H54 (cell line): ENCODE measurements at places on chromosomes 7 and 10.

- no peak for DNase-seq
Observed at GRCh38 chr7:157832006-157832405, 495.2 kb downstream of the DNAJB6 start.

GRCh38 chr7:867001-867405 lies 9.4 kb upstream of the GET4 start:
- peak; percentile 68 for DNase-seq

DNA sequence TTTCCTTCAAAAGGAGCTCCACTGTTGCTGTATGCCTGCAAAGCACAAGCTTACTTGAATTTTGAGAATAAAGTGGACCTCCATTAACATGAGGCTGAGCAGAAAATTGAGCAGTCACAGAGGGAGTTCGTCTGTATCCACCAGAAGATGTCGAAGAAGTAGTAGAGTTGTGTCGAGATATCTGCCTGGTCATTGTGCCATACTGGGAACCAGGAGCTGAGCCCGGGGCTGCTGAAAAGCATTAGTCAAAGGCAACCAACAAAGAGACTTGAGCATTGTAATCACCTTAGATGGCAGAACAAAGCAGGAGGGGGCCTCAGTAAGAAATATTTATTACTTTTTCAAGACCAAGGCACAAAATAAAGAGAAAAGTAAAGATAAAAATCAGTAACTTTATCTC lies 61.5 kb downstream of the PDSS1 start:
- DNase-seq = no peak

DNA sequence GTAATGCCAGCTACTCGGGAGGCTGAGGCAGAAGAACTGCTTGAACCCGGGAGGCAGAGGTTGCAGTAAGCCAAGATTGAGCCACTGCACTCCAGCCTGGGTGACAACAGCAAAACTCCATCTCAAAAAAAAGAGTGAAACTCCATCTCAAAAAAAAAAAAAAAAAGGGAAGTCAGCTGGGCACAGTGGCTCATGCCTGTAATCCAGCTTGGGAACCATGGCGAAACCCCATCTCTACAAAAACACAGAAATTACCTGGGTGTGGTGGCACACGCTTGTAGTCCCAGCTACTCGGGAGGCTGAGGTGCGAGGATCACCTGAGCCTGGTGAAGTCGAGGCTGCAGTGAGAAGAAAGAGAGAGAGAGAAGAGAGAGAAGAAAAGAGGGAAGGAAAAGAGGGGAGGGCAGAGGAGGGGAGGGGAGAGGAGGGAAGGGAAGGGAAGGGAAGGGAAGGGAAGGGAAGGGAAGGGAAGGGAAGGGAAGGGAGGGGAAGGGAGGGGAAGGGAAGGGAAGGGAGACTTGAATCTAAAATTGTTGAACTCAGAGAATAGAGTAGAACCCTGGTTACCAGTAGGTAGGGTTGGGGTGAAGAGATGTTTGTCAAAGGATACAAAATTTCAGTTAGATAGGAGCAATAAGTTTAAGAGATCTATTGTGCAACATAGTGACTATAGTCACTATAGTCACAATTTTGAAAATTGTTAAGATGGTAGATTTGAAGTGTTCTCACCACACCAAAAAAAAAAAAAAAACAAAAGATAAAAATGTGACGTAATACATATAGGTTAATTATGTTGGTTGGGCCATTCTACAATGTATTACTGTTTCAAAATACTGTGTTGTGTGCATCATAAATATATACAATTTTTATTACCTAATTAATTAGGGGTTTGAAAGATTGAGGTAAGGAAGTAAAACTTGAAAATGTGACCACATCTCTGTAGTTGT lies 2.5 kb downstream of the SLC16A9 start:
- no peak for DNase-seq

DNA sequence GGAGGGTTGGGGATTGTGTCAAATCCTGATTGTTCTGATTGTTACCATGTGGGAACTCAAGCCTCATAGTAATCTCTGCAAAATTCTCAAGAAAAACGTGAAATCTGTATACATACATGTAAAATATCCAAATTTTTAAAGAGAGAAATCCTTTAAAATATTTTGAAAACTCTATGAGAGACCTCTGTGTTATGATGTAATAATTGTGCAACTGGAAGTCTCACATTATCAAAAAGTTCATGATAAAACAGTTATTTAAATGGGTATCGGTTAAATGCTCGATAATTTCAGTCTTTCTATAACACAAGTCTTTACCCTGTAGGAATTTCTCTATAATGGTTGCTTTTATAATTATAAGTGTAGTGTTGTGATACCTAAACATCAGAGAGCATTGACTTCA lies 95.5 kb downstream of the TMEM26 start:
- no peak for DNase-seq

- DNase-seq = no peak
Observed at GRCh38 chr7:104059103-104059502, 69.6 kb upstream of the RELN start.

DNA sequence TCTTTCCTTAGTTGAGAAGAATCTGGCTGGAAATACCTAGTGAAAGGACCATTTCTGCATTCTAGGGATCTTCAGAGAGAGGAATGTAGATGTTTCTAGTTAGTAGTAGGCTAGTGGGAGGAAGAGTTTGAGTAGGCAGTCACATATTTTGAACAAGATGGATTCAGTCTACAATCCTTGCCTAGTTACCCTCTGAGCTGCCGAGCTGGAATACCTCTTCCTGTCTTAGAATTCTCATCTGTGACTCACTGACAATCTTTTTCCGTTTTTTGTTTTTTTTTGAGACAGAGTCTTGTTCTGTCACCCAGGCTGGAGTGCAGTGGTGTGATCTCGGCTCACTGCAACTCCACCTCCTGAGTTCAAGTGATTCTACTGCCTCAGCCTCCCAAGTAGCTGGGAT lies 30.7 kb upstream of the PLPP4 start:
- DNase-seq = no peak

DNA sequence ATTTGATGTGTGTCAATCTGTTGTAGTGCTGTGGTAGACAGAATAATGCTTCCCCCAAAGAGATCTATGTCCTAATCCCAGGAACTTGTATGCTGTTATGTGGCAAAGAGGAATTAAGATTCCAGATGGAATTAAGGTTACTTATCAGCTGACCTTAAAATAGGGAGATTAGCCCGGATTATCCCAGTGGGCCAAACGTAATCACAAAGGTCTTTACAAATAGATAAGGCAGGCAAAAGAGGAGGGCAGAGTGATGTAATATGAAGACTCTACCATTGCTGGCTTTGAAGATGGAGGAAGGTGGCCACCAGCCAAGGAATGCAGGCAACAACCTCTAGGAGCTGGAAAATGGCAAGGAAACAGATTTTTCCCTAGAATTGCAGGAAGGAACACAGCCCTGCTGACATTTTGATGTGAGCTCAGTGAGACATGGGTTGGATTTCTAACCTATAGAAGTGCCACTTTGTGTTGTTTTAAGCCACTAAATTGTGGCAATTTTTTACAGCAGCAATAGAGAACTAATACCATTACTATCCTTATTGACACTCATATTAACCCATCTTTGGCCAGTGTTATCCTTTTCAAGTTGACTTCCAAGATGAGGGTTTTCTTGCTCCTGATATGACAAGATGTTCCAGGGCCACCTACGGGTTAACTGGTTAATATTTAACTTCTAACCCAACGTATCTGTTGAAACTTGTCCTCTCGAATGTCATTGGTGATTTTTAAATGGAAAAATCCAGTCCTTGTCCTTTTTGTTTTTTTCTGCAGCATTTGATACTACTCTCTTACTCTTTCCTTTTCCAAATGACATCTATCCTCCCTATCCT lies 29.3 kb downstream of the CYCS start:
- DNase-seq = no peak

- no peak for DNase-seq
Observed at GRCh38 chr10:127354255-127354654, 157.9 kb upstream of the INSYN2A start.

GRCh38 chr7:31416381-31416870 lies 75.9 kb upstream of the NEUROD6 start:
- DNase-seq = no peak

DNA sequence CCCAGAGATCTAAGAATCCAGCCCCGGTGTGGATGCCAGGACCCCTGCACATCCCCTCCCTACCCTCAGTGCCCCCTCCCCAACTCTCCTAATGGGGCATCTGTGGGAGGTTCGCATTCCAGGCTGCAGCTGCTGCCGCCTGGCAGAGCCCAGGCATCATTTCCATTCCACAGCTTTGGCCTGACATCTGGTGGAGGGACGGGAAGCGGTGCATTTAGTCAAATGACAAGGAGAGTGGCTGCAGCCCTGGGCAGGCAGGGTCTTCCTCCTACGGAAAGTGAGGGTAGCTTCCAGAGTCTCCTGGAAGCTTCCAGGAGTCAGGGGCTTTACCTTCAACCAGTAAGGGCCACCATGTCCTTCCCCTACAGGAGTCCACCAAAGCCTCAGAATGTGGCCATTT lies 30.8 kb downstream of the PRLHR start:
- no peak for DNase-seq

GRCh38 chr10:61284222-61284890 lies 168.8 kb downstream of the TMEM26 start:
- DNase-seq = no peak

GRCh38 chr7:136194878-136195277 lies 217.7 kb upstream of the MTPN start:
- no peak for DNase-seq

- no peak for DNase-seq
Observed at GRCh38 chr7:3712841-3713240, 411.8 kb downstream of the SDK1 start.

GRCh38 chr10:120789303-120790203 lies 61.6 kb upstream of the WDR11 start:
- DNase-seq = no peak

DNA sequence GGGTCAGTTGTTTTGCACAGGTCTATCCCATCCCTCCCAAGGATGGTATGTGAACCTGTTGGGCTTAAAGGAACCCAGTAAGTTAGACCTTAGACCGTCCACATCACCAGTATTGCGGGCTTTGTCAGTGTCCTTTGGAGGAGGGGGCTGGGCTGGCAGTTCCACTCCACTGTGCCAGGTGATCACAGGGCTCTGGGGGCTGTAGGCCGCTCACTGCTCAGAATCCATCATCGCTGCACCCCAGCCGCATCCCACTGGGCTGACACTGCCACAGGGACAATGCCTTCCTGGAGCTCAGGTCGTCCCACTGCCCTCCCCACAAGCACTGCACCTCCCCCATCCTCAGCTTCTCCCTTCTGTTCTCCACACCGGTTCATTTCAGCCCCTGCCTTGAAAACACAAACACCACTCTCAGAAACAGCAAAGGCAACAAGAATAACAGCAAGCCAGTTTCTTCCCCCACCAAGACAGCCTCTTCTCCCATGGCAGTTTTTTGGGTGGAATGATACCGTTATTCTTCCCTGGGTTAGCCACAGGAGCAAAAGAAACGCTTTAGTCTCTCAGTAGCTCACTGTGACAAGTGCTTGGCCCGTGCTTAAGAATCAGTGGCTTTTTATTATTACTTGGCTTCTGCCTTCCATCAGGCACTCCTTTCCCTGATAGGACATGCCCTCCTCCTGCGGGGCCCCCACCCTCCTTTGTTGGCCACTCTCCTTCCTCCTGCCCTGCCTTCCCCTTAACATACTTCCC lies 111.2 kb downstream of the GRK5 start:
- DNase-seq = no peak
